Ovary (tissue), 10 donors: ENCODE measurements at places on chromosomes 3 and 15. TPM values are rescaled to one million over a fixed set of nuclear protein-coding genes. Genes with fewer than 3 reads are reported as not detected.

- H3K36me3 ChIP-seq = no peaks in the 10 kb centered on the region
- H3K4me3 ChIP-seq = no peak overlapping the region
- DNase-seq = no peak
- H3K4me1 ChIP-seq = peaks cover 4% of the 10 kb centered on the region
Observed at GRCh38 chr3:113118336-113118735, 93.0 kb upstream of the BOC start.

DNA sequence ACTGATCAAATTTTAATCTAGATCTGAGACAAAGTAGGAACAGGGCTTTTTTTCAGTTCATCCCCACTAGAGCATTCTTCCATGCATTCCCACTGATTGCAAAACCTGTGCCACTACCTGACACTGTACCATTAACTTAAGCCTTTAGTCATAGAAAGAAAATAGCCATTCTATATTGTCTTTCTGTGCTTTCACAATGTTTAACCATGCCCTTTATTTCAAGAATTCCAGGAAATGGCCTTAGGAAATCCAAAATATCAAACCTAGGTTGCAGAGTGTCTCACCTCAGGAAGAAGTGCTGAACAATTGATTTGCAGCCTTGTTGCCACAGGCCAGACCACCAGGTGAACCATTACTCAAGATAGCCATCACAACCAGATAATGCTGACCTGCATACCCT, 56.2 kb upstream of the TGFBR2 start:
- no peaks in the 10 kb centered on the region for H3K27me3 ChIP-seq
- no peaks in the 10 kb centered on the region for H3K36me3 ChIP-seq
- H3K4me1 ChIP-seq = no peaks in the 10 kb centered on the region
- H3K4me3 ChIP-seq = no peak overlapping the region

CHRNA3 gene
- not detected for total RNA-seq

DNA sequence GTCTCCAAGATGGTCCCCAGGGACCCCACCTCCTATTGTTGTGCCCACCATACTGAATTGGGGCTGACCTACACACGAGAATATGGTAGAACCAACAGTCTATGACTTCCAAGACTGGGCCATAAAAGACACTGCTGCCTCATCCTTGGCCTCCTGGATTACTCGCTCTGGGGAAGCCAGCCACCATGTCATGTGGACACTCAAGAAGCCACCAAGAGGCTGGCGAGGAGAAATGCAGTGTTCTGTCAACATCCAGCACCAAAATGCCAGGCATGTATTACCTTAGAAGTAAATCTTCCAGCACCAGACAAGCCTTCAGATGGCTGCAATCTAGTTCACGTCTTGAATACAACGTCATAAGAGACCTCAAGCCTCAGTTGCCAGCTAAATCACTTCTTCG, 17.1 kb upstream of the TPM1 start:
- H3K27me3 ChIP-seq = no peaks in the 10 kb centered on the region
- no peak overlapping the region for H3K27ac ChIP-seq
- DNase-seq = no peak
- H3K36me3 ChIP-seq = no peaks in the 10 kb centered on the region
